Mammary microvascular endothelial cell (primary cell): ENCODE measurements at places on chromosomes 12 and 14. TPM values are rescaled to one million over a fixed set of nuclear protein-coding genes. Genes with fewer than 3 reads are reported as not detected.

The AKAP5 gene
- total RNA-seq, result 0.07 and 0.34 TPM in 2 replicates

The TAS2R30 gene
- 0.05 and 0.20 TPM in 2 replicates for total RNA-seq

The GPD1 gene
- not detected in 2 replicates for total RNA-seq

The CSAD gene
- total RNA-seq, result 1.1 and 3.0 TPM in 2 replicates

The TMBIM6 gene
- 346 and 374 TPM in 2 replicates for total RNA-seq

The C12orf56 gene
- total RNA-seq, result not detected in 2 replicates

The ACOT6 gene
- total RNA-seq, result not detected in 2 replicates

The CEBPE gene
- total RNA-seq, result not detected in 2 replicates

The USP44 gene
- 0.44 and 0.60 TPM in 2 replicates for total RNA-seq

The PRB2 gene
- not detected in 2 replicates for total RNA-seq

The NTF3 gene
- 0.13 TPM in 1 of 2 replicates, not detected in the other for total RNA-seq

The RNASE7 gene
- total RNA-seq, result not detected in 2 replicates

The IKZF4 gene
- 0.49 and 0.60 TPM in 2 replicates for total RNA-seq

The LGR5 gene
- not detected in 2 replicates for total RNA-seq

The LIN7A gene
- 0.05 and 0.07 TPM in 2 replicates for total RNA-seq

The SLC24A4 gene
- total RNA-seq, result not detected in 2 replicates

The SIX1 gene
- 0.30 TPM in 1 of 2 replicates, not detected in the other for total RNA-seq

The INF2 gene
- total RNA-seq, result 79.2 and 84.6 TPM in 2 replicates

The TBC1D30 gene
- total RNA-seq, result 17.5 and 24.4 TPM in 2 replicates

The TAS2R14 gene
- 0.07 and 0.84 TPM in 2 replicates for total RNA-seq

The AJUBA gene
- 44.1 and 45.2 TPM in 2 replicates for total RNA-seq

The TMEM229B gene
- 6.9 and 8.1 TPM in 2 replicates for total RNA-seq

The TRIM9 gene
- total RNA-seq, result not detected in 2 replicates

The AQP5 gene
- total RNA-seq, result not detected in 2 replicates

The NTN4 gene
- total RNA-seq, result 228 and 229 TPM in 2 replicates

The TEX52 gene
- not detected in 2 replicates for total RNA-seq

The SOCS2 gene
- 150 and 158 TPM in 2 replicates for total RNA-seq

The PDE3A gene
- total RNA-seq, result 1.1 TPM in 2 replicates

The WASHC3 gene
- total RNA-seq, result 62.8 and 74.5 TPM in 2 replicates

The CMA1 gene
- not detected in 2 replicates for total RNA-seq

The C14orf93 gene
- 5.8 and 8.2 TPM in 2 replicates for total RNA-seq

The CRY1 gene
- total RNA-seq, result 16.8 and 20.0 TPM in 2 replicates

The PLA2G1B gene
- total RNA-seq, result not detected in 2 replicates

The SLC11A2 gene
- total RNA-seq, result 20.5 and 23.7 TPM in 2 replicates

The TAS2R7 gene
- total RNA-seq, result not detected in 2 replicates

The CCDC175 gene
- not detected in 2 replicates for total RNA-seq

The KLRC2 gene
- total RNA-seq, result not detected in 2 replicates

The ADCY6 gene
- 16.9 and 19.7 TPM in 2 replicates for total RNA-seq

The WNT1 gene
- total RNA-seq, result not detected in 2 replicates

The AQP2 gene
- not detected in 2 replicates for total RNA-seq

The ANKRD33 gene
- 1.0 TPM in 1 of 2 replicates, not detected in the other for total RNA-seq

The CORO1C gene
- total RNA-seq, result 175 and 179 TPM in 2 replicates

The NEUROD4 gene
- total RNA-seq, result not detected in 2 replicates

The FOS gene
- total RNA-seq, result 95.7 and 100 TPM in 2 replicates

The AMIGO2 gene
- total RNA-seq, result 0.79 and 1.2 TPM in 2 replicates

The SLC39A9 gene
- 47.4 and 56.2 TPM in 2 replicates for total RNA-seq

The SNRPF gene
- total RNA-seq, result 12.6 and 23.8 TPM in 2 replicates

The IPO8 gene
- total RNA-seq, result 16.9 and 20.7 TPM in 2 replicates

The KCNC2 gene
- not detected in 2 replicates for total RNA-seq
